ENCODE measurements at places on chromosomes 1 and 21.

- DNase-seq, result no peak
These were observed 360.5 kb upstream of the DAB1 start for GRCh38 chr1:57784356-57784755.

DNA sequence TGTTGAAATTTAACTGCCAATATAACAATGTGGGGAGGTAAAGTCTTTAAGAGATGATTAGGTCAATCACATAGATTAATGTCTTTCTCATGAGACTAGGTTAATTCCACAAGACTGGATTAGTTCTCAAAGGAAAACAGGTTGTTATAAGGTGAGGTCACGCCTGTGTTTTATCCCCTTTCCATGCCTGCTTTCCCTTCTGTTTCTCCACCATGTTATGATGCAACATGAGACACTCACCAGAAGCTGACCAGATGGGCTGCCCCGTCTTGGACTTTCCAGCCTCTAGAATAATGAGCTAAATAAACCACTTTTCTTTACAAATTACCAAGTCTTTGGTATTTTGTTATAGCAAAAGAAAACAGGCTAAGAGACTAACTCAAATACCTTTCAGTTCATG lies 70.8 kb downstream of the DDAH1 start:
- DNase-seq, result no peak

DNA sequence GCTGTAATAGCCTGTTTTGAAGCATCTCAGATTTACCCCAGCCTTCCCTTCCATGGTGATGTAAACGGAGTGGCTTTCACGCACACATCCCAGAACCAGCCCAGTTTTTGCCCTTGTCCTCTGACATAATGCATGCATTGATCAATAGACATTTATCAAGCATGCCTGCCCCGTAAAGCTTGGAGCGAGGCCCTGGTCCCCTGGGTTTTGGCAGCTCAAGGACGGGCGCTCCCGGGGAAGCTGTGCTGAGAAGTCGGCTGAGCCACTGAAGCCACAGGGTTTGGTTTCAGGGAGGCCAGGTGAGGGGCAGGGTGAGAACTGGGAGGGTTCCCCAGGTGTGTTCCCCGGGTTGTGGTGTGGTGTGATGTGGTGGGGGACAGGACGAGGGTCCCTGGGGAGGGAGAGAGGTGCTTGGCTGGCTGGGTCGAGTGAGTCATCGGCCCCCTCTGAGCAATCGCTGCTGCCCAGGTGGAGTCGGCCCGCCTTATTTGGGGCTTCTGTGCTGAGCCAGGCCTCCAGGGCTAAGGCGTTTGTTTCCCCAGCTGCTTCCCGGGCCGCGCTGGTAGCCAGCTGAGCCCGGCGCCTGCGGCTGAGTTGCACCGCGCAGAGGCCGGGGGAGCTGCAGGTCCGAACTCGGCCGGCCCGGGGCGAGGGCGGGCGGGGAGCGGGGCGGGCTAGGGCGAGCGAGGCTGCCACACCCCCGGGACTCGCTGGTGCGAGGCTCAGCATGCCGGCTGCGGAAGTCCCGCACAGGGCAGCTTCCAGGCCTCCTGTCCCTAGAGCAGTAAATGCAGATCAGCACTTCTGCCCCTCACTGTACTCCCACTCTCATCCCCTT lies 23.6 kb downstream of the ATP2B4 start:
- DNase-seq, result no peak

GRCh38 chr1:66439031-66439740 lies 94.8 kb upstream of the SGIP1 start:
- DNase-seq, result no peak

GRCh38 chr1:32353431-32353830 lies 8.9 kb downstream of the FAM229A start:
- DNase-seq, result no peak

DNA sequence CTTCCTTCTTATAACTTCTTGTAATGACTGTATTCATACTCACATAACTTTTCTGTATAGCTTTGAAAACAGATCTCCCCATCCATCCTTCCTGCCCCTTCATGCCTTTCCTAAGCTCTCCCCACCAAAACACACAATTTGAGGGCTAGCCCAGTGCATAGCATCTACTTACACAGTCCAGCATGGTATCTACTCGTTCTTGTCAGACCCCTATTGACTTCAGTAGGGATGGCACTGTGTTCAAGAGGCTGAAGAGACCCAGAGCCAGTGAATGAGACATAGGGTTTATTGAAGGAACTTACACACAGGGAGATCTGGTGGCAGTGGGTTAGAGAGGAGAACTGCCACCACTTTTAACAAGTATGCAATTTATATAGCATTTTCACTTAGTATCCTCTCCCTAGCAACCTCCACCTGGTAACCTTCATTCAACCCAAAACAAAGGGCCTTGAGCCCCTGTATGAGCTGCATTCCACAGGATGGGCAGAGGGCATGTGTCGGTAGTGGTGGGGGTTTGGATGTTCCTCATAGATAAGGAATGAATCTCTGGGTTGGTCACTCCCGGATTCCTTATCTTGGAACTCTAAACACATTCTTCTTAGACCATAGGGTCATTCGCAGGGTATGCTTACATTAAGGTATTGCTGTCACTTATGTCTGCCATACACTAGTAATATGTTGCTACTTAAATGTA lies 64.9 kb upstream of the GNG12 start:
- no peak for DNase-seq

GRCh38 chr1:98176936-98177335 lies 256.1 kb upstream of the DPYD start:
- DNase-seq, result no peak

DNA sequence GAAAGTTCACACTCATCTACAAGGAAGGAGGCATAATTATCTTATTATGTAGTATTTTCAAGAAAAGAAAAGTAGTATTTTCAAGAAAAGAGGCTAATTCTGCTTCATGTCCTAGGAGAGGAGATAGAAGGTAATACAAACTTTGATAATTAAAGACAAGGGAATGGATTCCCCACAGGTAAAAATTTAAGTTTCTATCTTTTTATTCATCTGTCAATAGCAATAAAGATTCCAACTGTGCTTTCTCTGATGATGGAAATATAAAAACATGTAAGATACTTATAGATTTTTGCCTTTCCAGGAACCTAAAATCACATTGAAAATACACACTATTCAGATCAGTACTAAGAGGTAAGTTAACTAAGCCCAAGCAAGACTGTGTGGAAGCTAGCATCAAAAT lies at the start of gene OR2M2:
Gene OR2M2, plus strand, starts transcription at position 301 of the 400 bp plus-strand sequence. CDS start 5,165 bp downstream, outside the sequence.
- no peak for DNase-seq

DNA sequence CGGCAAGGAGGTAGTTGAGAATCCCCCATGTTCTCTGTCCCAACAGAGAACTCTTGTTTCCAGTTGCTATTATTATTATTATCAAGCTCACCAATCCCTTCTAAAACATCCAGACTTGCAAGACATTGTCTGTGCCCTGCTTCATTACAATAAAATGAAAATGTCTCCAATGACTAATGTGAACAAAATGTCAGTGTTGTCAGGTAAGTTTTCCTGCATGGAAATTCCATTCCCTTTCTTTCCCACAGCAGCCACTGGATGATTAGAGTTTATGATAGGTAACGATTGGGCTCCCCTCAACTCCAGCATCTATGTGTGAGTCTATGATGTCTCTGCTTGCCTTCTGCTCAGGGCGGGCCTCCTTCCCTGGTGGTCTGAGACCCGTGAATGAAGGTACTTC lies 8.9 kb upstream of the DYRK1A start:
- no peak for DNase-seq

DNA sequence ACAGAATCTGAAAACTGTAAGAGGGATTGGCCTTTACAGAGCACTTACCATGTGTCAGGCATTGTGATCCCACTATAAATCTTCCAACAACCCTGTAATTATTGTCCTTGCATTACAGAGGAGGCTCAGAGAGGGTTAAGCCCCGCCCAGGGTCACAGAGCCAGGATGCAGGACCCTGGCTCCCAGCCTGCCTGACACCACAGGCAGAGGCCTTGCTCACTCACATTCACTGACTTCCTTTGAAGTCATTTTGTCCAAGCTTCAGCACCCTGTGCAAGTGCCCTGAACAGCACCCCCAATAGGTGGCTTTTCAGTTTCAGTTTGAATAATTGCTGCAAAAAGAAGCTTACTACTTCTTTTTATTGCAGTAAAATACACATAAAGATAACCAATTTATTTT lies 256.8 kb upstream of the NFIA start:
- DNase-seq, result no peak
